ENCODE measurements at places on chromosomes 11 and 22.
A peak's percentile ranks its signal among the peaks of the same experiment; 100 is the strongest.

GRCh38 chr11:31397239-31397834 lies 27.7 kb downstream of the DNAJC24 start:
- peak; percentile 6 for DNase-seq

GRCh38 chr22:23786752-23787599 lies at the start of gene SMARCB1:
SMARCB1 (plus strand) TSS chr22:23786966; CDS start chr22:23787170, 204 bp downstream.
- DNase-seq: peak; percentile 96

- DNase-seq: peak; percentile 20
Measured at GRCh38 chr11:108854346-108854745, 189.5 kb downstream of the DDX10 start.

GRCh38 chr11:105232021-105232420 lies 92.5 kb upstream of the CARD18 start:
- DNase-seq: no peak

- DNase-seq: no peak
Measured at GRCh38 chr11:68372625-68373024, 60.2 kb downstream of the LRP5 start.

- no peak for DNase-seq
Measured at GRCh38 chr22:20591660-20592310, 84.4 kb downstream of the MED15 start.

DNA sequence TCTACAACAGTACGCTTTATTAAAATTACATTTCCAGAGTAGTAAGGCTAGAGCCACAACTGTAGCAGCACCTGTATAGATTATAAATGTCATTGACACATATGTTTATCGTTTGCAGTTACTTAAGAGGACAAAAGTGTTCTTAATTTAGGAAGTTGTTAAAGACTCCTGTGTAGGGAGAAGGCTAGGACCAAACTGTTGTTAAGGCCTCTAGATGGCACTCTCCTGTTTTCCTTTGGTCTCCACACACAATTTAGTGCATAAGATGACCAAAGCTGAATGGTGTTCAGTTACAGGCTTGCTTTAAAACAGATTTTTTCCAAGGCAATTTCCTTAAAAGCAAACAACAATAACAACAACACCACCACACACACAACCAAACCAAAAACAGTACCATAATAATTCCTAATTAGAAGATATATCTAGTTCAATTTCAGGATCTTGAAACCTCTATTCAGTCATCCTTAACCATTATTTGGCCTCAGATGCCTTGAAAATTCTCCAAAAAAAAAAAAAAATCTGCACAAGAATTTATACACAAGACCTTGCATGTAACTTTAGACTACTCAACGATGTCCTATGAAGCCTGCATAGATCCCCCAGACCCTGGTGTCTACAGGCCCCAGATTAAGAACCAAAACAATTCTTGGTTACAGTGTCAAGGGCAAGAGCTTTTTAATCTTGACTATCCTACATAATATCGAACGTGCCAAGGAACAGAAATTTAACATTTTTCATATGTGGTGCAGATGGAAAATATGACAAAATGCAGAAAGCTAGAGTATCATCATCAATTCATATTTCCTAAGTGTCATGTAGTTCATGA lies 42.6 kb upstream of the APOA1 start:
- peak; percentile 69 for DNase-seq

- DNase-seq: no peak
Measured at GRCh38 chr11:118002010-118002540, 15.9 kb downstream of the IL10RA start.

DNA sequence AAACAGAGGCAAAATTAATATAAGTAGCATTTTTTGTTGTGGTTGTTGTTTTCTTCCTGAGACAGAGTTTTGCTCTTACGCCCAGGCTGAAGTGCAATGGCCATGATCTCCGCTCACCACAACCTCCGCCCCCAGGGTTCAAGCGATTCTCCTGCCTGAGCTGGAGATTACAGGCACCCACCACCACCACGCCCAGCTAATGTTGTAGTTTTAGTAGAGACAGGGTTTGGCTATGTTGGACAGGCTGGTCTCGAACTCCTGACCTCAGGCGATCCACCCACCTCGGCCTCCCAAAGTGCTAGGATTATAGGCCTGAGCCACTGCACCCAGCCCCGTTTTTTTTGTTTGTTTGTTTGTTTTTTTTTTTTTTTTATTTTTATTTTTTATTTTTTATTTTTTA lies 64.5 kb downstream of the MCHR1 start:
- no peak for DNase-seq

DNA sequence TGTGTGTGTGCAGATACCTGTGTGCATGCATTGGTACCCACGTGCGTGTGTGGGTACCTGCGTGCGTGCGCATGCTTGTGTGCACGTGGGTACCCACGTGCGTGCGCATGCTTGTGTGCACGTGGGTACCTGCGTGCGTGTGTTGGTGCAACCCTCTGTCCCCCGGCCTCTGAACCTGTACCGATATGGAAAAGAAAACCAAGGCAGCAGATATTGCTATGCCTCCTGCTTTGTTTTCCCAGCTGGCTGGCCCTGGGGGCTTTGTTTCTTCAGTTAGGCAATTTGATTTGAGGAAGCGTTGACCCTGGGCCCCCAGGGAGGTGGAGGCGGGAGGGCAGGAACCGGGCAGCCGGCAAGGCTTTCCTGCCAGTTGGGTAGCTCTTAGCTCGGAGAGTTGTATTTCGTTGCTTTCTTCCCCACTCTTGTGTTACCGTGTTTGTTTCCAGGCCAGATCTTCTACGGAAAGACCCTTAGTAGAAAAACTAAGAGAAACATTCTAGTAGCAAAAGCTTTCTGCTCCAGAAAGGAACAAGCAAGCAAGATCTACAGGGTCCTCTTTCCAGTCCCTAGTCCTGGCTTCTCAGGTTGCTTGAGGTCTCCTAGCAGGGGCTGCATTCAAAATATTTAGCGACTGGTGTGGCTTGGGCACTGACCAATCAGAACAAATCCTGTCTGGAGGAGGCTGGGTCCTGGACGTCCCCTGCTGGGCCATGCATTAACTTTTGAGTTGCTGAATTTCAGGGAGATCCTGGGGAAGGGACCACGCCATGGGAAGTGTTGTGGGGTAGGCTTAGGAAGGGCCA lies 26.3 kb upstream of the SORL1-AS1 start:
- no peak for DNase-seq

All from suppressor macrophage treated with lipopolysaccharide for 4 hours (primary cell).